ENCODE measurements at places on chromosomes 1 and 21. TPM values are rescaled to one million over a fixed set of nuclear protein-coding genes. Genes with fewer than 3 reads are reported as not detected.

PPP2R5A gene
- 48.8 TPM for total RNA-seq

DNA sequence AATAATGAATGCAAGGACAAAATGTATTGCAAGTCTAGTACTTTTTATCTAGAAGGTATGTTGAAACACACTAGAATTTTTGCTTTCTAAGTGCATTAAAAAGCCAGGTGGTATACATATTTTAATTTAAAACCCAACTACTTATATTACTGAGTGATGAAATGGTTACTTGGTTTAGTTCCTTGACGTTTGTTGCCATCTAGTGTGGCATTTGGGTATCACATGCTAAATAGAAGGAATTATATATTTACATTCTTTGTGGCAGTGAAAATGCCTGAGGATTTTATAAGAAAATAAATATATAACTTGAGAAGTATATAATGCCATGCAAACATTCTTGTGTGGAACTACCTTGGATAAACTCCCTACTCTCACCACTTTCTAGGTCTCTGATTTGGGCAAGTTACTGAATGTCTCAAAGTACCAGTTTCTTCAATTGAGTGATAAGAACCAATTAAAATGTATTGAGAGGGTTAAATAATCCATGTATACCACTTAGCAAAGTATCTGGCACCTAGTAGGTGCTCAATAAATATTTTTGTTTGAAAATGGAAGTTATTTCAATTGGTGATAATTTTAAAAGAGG lies 69.6 kb downstream of the SDCCAG8 start:
- no peaks in the 10 kb centered on the region for H3K4me1 ChIP-seq
- no peaks in the 10 kb centered on the region for H3K27me3 ChIP-seq
- H3K36me3 ChIP-seq, result peaks cover 4% of the 10 kb centered on the region
- no peak for DNase-seq

- no peak overlapping the region for H3K4me3 ChIP-seq
- H3K27me3 ChIP-seq, result no peaks in the 10 kb centered on the region
- no peaks in the 10 kb centered on the region for H3K36me3 ChIP-seq
Measured at GRCh38 chr1:229153955-229154548, 116.9 kb upstream of the RAB4A start.

GRCh38 chr1:224626042-224626441 lies 9.9 kb downstream of the CNIH3 start:
- no peaks in the 10 kb centered on the region for H3K36me3 ChIP-seq
- no peak overlapping the region for H3K4me3 ChIP-seq
- H3K27ac ChIP-seq, result no peak overlapping the region
- H3K27me3 ChIP-seq, result no peaks in the 10 kb centered on the region

DNA sequence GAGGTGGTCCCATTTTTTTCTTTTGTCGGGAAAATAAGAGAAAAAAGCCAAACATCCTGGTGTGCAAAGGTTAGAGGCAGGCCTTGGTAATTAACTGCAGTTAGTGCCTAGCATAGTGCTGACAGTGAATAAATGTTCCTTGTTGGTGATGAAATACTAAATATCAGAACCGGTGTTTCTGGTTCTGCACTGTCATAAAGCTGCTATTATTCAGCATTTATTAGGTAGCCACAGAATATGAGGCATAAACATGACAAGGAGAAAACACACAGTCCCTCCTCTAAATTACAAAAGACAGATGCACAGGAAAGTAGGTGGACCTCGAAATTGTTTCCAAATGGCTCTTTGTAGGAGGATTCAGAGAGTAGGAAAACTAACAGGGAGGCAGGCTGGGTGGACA lies 122.0 kb upstream of the ADGRL2 start:
- H3K4me3 ChIP-seq, result no peak overlapping the region
- no peak for DNase-seq
- no peak overlapping the region for H3K27ac ChIP-seq
- H3K4me1 ChIP-seq, result peaks cover 18% of the 10 kb centered on the region

DNA sequence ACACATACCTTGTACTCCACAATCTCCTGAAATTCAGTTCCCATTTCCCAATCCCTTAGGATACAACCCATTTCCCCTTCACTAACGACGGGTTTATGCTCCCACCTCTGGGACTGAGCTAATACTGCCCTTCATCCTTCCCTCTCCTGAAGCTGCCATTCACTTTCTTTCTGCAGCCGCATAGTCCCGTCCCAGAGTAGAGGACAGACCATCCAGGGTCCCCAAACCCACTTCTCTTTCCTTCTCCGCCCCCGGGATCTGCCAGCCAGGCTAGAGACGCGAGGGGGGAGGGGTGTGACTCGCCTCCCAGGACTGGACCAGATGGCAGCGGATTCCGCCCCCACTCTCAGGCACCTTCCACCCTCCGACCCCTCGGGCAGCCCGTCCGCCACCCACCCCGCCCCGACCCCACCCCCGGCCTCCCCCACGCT lies 679 bp downstream of the ABL2 start:
- peak overlapping the region; percentile 89 for H3K27ac ChIP-seq
- DNase-seq, result no peak
- H3K4me3 ChIP-seq, result peak overlapping the region; percentile 86
- peaks cover 6% of the 10 kb centered on the region for H3K36me3 ChIP-seq

GRCh38 chr1:202361224-202361623 lies 12.7 kb downstream of the PPP1R12B start:
- no peaks in the 10 kb centered on the region for H3K27me3 ChIP-seq
- no peak overlapping the region for H3K4me3 ChIP-seq
- no peak for DNase-seq

- no peak overlapping the region for H3K4me3 ChIP-seq
- peaks cover 54% of the 10 kb centered on the region for H3K36me3 ChIP-seq
- DNase-seq, result no peak
- no peaks in the 10 kb centered on the region for H3K27me3 ChIP-seq
- no peaks in the 10 kb centered on the region for H3K4me1 ChIP-seq
Measured at GRCh38 chr1:32806290-32806689, 10.9 kb downstream of the YARS1 start.

LCE1B gene
- not detected for total RNA-seq

GJA5 gene
- 126 TPM for total RNA-seq

DNA sequence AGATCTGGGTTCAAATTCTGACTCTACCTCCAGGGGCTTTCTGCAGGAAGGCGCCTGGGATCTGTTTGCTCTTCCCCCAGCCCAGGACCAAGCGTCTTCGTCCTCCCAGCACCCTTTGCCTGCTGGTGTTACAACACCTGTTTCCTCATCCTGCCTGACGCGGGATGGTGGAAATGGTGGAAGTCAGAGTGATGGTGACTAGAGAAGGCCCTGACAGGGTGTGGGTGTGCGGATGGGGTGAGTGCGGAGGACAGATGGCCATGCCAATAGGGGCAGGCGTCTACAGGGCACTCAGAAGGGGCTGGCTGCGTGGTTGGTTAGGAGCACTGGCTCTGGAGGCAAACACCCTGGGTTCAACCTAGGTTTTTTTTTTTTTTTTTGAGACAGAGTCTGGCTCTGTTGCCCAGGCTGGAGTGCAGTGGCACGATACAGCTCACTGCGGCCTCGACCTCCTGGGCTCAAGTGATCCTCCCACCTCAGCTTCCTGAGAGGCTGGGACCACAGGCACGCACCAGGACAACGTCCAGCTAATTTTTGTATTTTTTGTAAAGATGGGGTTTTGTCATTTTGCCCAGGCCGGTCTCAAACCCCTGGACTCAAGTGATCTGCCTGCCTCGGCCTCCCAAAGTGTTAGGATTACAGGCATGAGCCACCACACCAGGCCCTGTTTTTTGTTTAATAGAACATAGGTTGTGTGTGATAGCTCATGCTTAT lies 1.5 kb downstream of the THEMIS2 start:
- H3K36me3 ChIP-seq, result no peaks in the 10 kb centered on the region
- no peaks in the 10 kb centered on the region for H3K27me3 ChIP-seq
- DNase-seq, result no peak
- peak overlapping the region; percentile 68 for H3K4me3 ChIP-seq

DNA sequence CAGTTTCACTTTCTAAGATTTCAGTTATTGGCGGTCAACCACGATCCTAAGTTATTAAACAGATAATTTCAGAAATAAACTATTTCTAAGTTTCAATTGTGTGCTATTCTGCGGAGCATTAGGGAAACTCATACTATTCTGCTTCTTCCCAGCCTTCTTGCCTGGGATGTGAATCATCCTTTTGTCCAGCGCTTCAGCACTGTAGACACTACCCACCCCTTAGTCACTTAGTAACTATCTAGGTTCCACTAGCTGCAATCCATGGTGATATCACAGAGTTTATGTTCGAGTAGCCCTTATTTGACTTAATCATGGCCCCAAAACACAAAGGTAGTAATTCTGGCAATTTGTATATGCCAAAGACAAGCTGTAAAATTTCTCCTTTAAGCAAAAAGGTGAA lies 279.9 kb upstream of the ADAMTS5 start:
- DNase-seq, result no peak
- H3K27me3 ChIP-seq, result no peaks in the 10 kb centered on the region
- no peaks in the 10 kb centered on the region for H3K4me1 ChIP-seq

DNA sequence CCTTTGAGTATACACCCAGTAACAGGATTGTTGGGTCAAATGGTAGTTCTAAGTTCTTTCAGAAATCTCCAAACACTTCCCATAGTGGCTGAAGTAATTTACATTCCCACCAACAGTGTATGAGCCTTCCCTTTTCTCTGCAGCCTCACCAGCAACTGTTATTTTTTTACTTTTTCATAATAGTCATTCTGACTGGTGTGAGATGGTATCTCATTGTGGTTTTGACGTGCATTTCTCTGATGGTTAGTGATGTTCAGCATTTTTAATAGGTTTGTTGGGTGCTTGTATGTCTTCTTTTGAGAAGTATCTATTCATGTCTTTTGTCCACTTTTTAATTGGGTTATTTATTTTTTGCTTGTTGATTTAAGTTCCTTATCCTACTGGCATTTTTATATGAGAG lies 26.4 kb upstream of the LAMC1 start:
- H3K27me3 ChIP-seq, result no peaks in the 10 kb centered on the region
- no peaks in the 10 kb centered on the region for H3K36me3 ChIP-seq
- H3K27ac ChIP-seq, result no peak overlapping the region
- H3K4me1 ChIP-seq, result no peaks in the 10 kb centered on the region
- no peak for DNase-seq
- no peak overlapping the region for H3K4me3 ChIP-seq

AMPD1 gene
- not detected for total RNA-seq

DNA sequence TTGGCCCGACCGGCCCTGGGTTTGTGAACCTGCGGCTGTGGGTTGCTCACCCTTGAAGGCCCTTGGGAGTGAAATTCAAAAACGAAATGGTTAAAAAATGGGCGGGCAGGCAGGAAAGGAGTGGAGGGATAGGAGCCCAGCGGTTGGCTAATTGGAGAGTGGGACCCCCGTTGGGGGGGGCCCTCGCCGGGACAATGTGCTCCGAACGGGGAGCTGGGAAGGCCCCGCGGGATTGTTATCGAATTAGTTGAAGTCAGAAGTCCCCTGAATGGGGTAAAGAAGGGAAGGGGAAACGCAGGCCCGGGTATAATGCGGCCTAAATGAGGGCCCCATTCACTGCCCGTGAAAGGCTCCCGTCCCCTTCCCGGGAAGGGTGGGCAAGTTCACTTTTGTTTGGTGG lies 135.7 kb downstream of the PRDM16 start:
- H3K27ac ChIP-seq, result no peak overlapping the region
- DNase-seq, result no peak
- no peak overlapping the region for H3K4me3 ChIP-seq
- no peaks in the 10 kb centered on the region for H3K36me3 ChIP-seq
- no peaks in the 10 kb centered on the region for H3K27me3 ChIP-seq

GRCh38 chr1:204659056-204659455 lies 26.5 kb downstream of the LRRN2 start:
- H3K4me3 ChIP-seq, result no peak overlapping the region
- H3K4me1 ChIP-seq, result no peaks in the 10 kb centered on the region
- no peaks in the 10 kb centered on the region for H3K36me3 ChIP-seq
- H3K27me3 ChIP-seq, result no peaks in the 10 kb centered on the region

- no peaks in the 10 kb centered on the region for H3K36me3 ChIP-seq
- DNase-seq, result no peak
- H3K4me3 ChIP-seq, result no peak overlapping the region
- no peaks in the 10 kb centered on the region for H3K27me3 ChIP-seq
- H3K27ac ChIP-seq, result peak overlapping the region; percentile 76
- H3K4me1 ChIP-seq, result peaks cover 30% of the 10 kb centered on the region
Measured at GRCh38 chr1:8203056-8203455, 114.9 kb upstream of the SLC45A1 start.

DNA sequence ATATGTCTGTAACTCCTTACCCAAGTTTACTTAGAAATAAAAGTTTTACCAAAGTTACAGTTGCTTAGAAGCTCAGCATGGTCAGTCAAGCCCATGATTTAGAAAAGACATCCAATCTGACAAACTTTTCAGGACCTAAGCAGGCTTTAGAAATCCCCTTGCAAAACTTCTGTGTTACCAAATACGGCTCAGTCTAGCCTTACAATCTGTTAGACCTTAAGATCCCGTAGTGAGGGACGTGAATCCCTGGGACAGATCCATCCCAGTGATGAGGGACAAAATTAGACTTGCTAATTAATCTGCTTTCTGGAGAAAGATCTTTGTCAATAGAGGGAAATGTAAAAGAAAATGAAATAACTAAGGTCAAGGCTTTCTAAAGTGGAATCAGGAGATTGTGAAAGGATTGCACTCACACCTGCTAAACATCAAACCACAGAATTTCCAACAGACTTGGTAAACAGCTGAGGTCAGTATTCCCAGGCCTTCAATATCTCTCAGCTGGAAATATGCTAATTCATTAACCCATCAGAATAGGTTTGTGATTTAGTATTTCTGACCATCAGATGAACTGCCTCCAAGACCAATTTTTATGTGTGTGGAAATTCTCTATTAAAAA lies 375.3 kb downstream of the DUSP10 start:
- H3K4me3 ChIP-seq, result no peak overlapping the region
- no peaks in the 10 kb centered on the region for H3K27me3 ChIP-seq
- no peak for DNase-seq
- no peak overlapping the region for H3K27ac ChIP-seq
- H3K4me1 ChIP-seq, result no peaks in the 10 kb centered on the region

CFHR4 gene
- not detected for total RNA-seq

KLHDC8A gene
- total RNA-seq, result 0.24 TPM

DNA sequence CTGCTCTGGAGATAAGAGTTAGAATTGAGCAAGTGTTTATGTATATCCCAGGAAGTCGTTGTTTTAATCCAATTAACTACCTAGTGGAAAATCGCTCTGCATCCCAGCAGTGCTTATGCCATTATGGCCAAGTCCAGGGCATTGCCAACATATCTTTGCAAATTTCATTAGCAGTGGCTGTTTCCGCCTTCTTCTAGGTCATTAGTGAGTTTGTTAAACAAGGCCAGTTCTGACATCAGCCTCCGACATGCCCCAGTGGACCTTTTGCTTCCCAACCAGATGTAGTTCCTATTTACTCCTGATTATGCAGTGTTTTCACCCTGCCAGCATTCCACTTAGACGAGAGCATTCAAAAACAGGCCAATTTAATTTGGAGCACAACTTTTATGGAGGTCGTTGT lies 106.8 kb upstream of the FAM78B start:
- H3K27ac ChIP-seq, result no peak overlapping the region
- no peaks in the 10 kb centered on the region for H3K27me3 ChIP-seq
- no peak overlapping the region for H3K4me3 ChIP-seq
- H3K36me3 ChIP-seq, result no peaks in the 10 kb centered on the region
- no peaks in the 10 kb centered on the region for H3K4me1 ChIP-seq

DNA sequence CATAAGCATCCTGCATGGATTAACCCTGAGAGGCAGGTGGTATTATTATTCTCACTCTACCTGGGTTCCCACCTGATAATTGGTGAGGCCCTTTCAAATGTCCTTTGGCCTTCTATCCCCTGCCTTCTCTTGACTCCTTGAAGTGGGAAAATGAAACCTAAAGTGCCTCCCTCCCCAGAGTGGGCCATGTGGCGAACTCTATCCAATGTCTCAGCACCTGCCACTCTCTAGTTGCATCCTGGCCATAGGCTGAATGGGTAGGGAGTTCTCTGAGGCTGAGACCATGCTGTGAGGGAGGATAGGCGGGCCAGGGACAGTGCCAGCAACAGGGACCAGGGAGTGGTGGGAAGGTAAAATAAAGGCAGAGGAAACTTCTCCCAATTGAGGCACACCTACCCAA lies 35.3 kb downstream of the ELF3 start:
- H3K27ac ChIP-seq, result no peak overlapping the region

GRCh38 chr1:201737352-201738060 lies 91.5 kb upstream of the IPO9 start:
- H3K4me3 ChIP-seq, result no peak overlapping the region
- no peaks in the 10 kb centered on the region for H3K36me3 ChIP-seq
- H3K27ac ChIP-seq, result peak overlapping the region; percentile 81

All from right atrium auricular region (tissue), 2 donors.